Posterior vena cava (tissue), 2 donors: ENCODE measurements at places on chromosomes 3 and 15. TPM values are rescaled to one million over a fixed set of nuclear protein-coding genes. Genes with fewer than 3 reads are reported as not detected.

The TCAIM gene
- total RNA-seq: 22.7 TPM

The C3orf70 gene
- 38.5 TPM for total RNA-seq

The MASP1 gene
- total RNA-seq: 21.1 TPM

The ARL13B gene
- 14.0 TPM for total RNA-seq

The LCTL gene
- not detected for total RNA-seq

The SENP8 gene
- 1.9 TPM for total RNA-seq

The AMIGO3 gene
- total RNA-seq: not detected

The CCR8 gene
- total RNA-seq: not detected

The B3GNT5 gene
- total RNA-seq: 11.2 TPM
